ENCODE measurements at places on chromosomes 7 and 10.
A peak's percentile ranks its signal among the peaks of the same experiment; 100 is the strongest.

DNA sequence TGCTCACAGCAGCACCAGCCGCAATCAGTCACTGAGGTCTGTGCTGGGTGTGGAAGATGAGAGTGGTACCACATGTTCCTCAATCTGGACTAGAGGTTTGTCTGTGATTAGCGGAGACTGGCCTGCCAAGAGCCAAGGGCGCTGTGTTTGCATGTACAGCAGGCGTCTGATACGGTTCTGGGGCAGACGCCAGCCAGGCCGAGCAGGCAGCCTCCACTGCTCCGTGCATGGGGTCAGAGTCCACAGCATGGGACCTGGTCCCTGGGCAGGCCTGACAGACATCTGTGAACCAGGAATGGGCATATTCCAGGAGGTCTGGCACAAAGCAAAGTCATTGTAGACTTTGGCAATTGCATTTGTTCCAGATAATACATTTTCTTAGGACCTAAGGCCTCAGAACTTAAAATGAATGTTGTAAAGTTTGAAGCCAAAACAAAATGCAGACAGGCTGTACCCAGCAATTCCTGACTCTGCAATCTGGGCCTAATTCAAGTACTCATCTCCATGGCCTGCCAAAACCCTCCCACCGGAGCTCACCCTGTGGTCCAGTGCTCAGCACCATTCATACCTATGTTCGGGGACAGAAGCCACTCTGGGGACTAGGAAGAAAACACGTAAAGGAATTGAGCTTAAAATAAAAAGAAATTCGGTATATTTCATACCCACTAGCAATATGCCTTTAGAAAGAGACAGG lies 50.0 kb upstream of the FAM20C start:
- peak; percentile 74 for DNase-seq

- DNase-seq, result no peak
Measured at GRCh38 chr10:132671228-132672154, 114.5 kb downstream of the NKX6-2 start.

DNA sequence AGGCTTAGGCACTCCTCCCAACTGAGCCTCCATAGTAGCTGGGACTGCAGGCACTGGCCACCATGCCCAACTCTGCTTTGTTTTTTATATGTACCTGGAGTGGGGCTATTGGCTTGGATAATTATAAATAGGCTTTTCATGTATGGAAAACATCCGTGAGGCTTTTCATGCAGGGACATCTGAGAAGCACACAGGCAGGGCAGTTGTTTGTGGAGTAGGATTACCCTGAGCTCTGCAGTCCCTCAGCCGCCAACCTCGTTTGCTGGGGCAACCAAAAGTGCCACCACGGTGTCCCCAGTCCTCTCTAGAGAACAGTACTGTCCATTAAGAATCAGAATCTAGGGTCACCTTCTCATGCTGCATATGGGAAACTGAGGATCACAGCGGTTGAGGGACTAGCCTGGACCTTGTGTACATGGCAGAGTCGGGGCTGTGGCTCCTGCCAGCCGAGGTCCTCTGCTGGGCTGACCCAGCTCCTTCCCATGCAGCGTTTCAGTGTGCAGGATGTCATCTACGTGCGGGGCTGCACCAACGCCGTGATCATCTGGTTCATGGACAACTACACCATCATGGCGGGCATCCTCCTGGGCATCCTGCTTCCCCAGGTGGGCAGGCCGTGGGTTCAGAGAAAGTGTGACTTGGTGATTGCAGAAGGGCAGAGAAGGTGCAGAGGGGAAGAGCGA lies 54.5 kb downstream of the TSPAN15 start:
- no peak for DNase-seq

GRCh38 chr7:112422842-112423496 lies 27.3 kb upstream of the IFRD1 start:
- peak; percentile 44 for DNase-seq

DNA sequence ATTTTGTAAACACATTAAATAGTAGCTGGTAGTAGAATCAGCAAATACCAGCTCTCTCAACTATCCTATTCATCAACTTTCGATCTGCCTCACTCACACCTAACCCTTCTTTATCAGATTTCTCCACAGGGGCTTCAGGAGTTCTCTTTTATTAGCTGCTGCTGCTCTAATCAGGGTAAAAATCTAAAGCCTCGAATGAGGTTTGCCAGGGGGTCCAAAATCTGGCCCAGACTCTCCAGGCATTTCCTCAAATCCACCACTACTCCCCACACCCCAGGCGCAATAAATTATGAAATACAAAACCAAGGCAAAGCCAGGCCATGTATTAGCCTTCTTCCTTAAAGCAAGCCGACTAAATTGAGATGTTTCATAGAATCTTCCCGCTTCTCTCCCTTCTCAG lies 2.3 kb downstream of the RNF216 start:
- no peak for DNase-seq

DNA sequence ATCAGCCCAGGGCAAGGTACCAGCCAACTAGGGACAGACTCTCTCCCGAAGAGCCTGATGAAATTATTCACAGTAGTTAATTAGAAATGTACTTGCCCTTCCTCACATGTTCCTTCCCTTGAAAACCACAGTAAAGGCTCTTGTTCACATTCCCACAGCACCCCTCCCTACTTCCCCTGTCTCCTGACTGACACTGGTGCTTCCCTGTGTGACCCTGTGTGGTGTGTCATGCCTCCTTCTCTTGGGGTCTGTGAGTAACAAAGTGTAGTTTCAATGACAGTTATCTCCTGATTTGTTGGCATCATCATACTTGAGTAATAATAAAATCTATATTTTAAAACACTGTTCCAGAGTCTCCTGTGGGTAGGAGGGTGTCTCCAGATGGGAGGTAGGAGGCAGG lies 209.7 kb downstream of the ABCA13 start:
- no peak for DNase-seq

DNA sequence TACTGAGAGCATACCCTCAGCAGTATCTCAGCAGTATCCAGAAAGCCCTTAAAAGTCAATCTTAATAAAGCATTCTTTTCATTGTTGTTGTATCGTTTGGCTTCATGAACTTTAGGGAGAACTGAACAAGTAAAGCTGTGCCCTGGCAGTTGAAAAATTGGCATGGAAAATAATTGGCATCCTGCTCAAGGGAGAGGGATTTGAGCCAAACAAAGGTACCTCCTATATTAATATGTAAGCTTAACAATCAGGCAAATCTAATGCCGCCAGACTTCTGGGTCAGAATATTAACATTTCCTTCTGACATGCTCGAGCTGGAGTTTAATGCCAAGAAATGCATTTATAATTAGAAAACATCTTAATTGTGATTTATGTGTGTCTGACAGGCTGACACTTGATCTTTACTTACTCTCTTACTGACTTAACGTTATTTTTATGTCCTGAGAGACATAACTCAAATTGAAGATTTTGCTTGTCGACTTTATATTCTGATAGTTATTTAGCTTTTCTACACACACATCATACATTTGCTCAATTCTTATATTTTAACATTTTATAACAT lies 42.1 kb upstream of the PCDH15 start:
- no peak for DNase-seq

DNA sequence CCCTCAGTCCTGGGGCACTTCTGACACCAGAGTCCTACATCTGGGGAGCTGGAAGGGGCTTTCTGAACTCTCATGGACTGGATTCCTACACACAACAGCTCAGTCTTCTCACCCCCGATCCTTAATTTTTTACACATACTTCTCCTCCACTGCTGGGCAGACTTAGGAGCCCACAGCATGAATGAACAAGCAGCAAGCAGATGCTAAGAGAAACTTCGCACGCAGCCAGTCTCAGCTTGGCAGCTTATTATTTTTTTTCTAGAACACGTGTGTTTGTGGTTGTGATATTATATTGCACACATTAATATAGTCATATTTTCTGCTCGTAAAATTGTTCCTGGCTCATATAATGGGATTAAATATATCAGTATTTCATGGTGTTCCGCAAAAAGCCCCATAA lies 50.9 kb upstream of the LOXL4 start:
- no peak for DNase-seq

DNA sequence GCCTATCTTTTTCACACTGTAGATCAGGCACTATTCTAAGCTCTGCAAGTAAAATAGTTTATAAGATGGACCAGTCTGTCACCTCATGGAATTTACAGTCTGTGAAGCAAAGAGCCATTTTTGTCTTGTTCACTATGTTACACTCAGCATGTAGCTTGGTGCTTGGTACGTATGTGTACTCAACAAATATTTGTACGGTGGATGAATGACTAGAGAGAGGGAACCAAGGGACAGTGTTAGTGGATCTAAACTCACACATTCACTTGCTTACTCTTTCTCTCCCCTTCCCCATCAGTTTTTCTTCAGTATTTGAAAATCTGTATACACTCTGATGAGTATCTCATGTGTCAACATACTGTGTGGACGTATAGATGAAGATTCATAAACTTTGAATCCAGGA lies 45.9 kb downstream of the PTF1A start:
- DNase-seq, result no peak

DNA sequence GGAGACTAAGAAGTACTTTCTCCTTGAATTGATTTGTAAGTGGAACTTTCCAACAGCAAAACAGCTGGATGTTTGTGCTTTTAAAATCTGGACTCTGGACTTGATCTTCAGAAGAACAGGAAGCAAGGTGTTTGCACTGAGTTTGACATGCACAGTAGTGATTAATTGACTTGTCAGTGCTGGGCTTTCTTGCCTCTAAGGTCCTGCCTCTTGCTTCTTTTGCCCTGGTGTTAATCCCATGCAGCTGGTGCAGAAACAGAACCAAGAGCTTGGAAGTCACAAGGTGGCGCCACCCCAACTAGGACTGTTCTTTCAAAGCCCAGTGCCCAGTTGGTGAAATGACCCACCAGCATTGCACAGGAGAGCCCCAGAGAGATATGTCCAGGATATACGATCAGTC lies 66.8 kb upstream of the SEPHS1 start:
- no peak for DNase-seq

DNA sequence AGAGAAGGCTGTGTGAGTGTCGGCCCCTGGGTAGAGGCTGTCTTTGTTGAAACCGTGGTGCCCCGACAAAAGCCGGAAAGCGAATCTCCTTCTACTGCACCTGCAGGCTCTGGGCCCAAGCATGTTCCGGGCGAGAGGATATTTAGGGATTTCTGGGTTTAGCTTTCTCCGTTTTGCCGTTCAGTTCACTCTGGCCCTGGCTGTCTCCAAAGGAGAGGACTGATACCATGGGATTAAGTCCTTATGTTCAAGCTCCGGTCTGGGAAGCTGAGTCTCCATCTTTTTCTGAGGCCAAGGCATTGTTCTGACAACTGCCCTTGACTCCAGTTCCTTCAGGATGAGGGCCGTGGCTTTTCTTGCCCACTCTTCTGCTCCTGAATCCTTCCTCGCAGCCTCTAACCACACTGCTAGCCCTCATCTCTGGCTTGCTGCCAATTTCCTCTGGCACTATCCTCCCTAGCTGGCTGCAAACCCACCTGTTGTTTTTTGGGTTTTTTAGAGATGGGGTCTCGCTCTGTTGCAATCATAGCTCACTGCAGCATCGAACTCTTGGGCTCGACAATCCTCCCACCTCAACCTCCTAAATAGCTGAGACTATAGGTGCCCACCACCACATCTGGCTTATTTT lies 206.8 kb downstream of the SKIDA1 start:
- DNase-seq, result no peak

DNA sequence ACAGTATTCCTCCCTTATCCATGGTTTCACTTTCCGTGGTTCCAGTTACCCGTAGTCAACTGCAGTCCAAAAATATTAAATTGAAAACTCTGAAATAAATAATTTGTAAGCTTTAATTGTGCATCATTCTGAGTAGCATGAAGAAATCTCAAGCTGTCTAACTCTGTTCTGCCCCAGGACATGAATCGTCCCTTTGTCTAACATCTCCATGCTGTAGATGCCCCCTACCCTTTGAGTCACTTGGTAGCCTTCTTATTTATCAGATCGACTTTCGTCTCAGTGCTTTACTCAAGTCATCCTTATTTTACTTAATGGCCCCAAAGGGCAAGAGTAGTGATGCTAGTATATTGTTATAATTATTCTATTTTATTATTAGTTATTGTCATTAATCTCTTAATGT lies 41.8 kb downstream of the CPED1 start:
- no peak for DNase-seq

GRCh38 chr7:2587134-2587533 lies 28.4 kb downstream of the IQCE start:
- no peak for DNase-seq

DNA sequence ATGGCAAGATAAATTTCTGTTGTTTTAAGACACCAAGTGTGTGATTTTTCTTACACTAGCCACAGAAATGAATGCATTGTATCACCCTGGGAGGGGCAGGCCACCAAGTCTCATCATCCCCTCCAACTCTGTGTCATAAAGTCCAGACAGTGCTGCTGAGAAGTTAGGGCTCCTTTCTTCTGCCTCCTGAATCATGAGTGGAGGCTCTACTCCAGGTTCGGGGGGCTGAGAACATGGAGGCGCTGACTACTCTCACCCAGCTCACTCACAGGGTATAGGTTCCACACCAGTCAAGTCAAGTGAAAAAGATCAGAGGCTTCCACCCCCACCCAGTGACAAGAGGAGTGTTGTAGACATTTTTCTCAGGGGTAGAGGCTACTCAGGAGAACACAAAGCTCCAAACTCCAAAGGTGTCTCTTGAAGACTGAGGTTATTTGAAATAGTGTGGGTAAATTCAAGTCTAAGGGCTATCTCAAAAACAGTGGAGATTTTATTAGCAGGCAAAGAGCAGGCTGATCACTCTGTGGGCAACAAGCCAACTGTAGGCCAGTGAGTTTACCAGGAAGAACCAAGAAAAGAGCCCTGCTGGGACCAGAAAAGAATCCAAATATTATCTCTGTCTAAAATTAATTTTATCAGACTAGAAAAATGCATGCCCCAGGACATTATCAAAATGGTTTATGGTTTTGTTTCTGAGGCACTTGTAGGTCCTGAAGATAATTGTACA lies 118.6 kb upstream of the RET start:
- DNase-seq, result no peak

DNA sequence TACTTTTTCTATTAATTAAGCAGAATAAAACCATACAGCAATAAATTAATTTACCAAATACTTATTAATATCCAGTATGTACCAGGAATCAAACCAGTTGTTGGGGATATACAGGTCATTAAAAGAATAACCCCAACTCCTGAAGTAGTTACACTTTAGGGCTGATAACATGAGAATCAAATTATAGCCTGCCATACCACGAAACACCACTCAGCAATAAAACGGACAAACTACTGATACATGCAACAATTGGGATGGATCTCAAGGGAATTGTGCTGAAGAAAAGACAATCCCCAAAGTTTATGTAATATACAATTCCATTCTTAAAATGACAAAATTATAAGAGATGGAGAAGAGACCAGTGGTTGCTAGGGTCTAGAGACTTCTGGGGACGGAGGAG lies 22.7 kb downstream of the MCMBP start:
- DNase-seq, result no peak

- no peak for DNase-seq
Measured at GRCh38 chr10:84214046-84214572, 11.2 kb downstream of the LRIT2 start.
